Endodermal cell (in vitro differentiated cells): ENCODE measurements at places on chromosomes 7 and 10. TPM values are rescaled to one million over a fixed set of nuclear protein-coding genes. Genes with fewer than 3 reads are reported as not detected.

DNA sequence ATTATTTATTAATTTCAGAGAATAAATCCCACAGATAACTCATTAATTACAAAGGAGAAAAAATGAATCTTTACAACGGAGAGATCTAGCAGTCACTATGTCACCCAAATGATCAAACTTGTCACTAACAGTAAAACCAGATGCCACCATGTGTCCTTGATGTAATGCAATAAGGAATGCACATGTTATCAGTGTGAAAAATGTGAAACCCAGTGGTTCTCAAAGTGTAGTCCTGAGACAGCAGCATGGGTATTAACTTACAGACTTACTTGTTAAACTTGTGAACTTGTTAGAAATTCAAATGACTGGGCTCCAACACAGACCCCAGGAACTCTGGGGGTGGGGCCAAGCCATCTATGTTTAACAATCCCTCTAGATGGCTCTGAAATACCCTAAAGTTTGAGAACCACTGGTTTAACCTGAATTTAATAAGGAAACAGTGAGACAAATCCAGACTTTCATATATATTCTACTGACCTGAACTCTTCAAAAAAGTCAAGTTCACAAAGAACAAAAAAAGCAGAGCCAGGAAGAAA, 77.4 kb downstream of the RNLS start:
- no peak overlapping the region for H3K4me3 ChIP-seq
- no peaks in the 10 kb centered on the region for H3K36me3 ChIP-seq
- H3K27ac ChIP-seq, result no peak overlapping the region
- DNase-seq, result peak; percentile 80
- H3K27me3 ChIP-seq, result no peaks in the 10 kb centered on the region
- H3K4me1 ChIP-seq, result peaks cover 10% of the 10 kb centered on the region

DNA sequence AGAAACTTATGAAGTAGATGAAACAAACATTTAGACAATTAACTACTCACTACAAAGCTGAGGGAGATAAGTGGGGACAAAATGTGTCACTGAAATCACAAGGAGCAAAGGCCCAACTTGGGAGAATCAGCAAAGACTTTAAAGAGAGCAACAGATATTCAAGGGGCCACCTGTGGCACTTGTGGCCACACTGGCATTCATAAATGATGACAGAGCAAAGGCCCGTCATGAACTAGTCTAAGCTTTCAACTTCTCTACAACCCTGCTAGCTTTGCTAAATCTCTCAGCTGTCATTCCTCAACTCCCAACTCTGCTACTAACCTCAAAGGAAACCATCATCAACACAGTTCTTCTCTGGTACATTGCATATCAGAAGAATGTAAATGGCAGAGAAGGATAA, 178.4 kb downstream of the CPEB3 start:
- H3K4me1 ChIP-seq, result no peaks in the 10 kb centered on the region
- H3K36me3 ChIP-seq, result no peaks in the 10 kb centered on the region
- no peaks in the 10 kb centered on the region for H3K27me3 ChIP-seq
- H3K4me3 ChIP-seq, result no peak overlapping the region
- no peak overlapping the region for H3K27ac ChIP-seq

The ITPRID1 gene
- total RNA-seq, result 3.8 to 5.6 TPM (median 4.6 TPM) in 3 replicates

DNA sequence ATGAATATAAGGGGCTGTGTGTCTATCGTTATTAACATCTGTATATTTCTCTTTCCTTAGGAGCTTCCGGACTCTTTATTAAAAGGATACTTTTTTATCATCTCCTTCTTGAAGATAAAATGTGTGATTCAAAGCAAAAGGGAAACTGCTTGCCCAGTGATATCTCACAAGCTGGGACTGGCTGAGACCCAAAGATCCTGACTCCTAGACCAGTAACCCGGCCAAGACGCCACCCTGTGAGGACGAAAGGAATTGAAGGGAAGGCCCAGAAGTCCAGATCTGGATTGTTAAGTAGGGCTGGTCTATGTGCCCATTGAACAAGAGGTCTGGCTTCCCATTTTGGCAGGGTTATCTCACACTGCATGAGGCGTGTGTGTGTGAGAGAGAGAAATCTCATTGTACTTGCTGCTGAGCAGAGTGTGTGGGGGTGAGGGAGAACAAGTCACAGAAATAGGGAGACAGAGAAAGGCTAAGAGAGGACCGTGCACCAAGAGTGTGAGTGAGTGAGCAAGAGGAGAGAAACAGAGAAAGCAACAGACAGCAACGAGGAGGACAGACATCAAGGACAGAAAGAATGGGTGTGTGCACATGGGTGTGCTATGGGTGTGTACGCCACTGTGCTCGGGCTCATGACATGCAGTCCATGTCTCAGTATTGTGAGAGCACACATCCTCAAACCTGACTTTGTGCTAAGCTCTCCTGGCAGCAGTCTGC, 75.4 kb downstream of the PLXNA4 start:
- peak; percentile 84 for DNase-seq
- no peak overlapping the region for H3K4me3 ChIP-seq
- no peaks in the 10 kb centered on the region for H3K36me3 ChIP-seq
- no peaks in the 10 kb centered on the region for H3K4me1 ChIP-seq
- H3K27me3 ChIP-seq, result no peaks in the 10 kb centered on the region

The GRID2IP gene
- 4.5 to 4.9 TPM (median 4.9 TPM) in 3 replicates for total RNA-seq

The SEMA3C gene
- total RNA-seq, result 0.09 to 0.54 TPM in 2 of 3 replicates, not detected in the other

DNA sequence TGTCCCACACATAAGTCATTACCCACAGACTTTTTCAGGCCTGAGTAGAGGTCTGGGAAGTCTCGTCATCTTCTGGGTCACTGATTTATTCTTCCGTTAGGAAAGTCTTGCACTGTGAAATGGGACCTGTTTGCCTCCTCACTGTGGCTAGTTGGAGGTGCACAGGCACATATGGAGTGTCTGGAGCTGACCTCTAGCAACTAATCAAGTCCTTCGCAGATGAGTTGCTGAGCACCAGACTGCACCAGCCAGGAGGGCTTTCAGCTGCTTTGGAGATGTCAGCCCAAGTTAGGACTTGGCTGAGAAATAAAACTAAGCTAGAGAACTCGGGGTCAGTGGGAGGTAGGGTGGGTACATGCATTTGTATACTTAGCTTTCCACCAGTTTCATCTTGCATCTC, 578.0 kb downstream of the GRID1 start:
- H3K27me3 ChIP-seq, result no peaks in the 10 kb centered on the region
- peak; percentile 32 for DNase-seq
- no peak overlapping the region for H3K27ac ChIP-seq
- H3K4me1 ChIP-seq, result no peaks in the 10 kb centered on the region
- no peak overlapping the region for H3K4me3 ChIP-seq
- H3K36me3 ChIP-seq, result no peaks in the 10 kb centered on the region

DNA sequence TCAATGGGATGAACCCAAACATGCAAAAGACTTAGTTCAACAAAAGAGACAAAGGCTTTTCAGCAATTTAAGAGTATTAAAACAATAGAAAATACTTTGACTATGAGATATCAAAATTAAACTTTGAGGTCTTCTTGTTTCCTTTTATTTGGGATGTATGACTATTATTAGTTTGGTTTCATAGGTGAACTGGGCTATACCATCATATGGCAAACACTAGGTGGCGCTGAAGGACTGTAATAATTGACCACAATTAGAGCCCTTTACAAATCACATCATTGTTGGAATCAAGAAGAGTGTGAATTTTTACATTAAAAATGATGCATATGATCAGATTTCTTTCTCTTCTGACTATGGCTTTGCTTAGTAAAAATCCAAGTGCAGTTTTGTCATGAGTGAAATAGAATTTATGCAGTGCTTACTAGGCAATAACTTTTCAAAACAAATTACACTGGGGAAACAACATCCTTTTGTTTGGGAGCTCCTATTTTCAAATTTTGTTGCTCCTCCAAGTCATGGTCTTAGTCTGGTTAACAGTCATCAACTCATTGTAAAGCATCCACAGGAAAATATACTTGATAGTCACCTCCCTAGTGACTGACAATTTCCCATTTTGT, 14.7 kb upstream of the NXPH1 start:
- no peaks in the 10 kb centered on the region for H3K36me3 ChIP-seq
- H3K4me3 ChIP-seq, result no peak overlapping the region
- H3K4me1 ChIP-seq, result no peaks in the 10 kb centered on the region
- DNase-seq, result peak; percentile 75

- no peak overlapping the region for H3K4me3 ChIP-seq
- no peak overlapping the region for H3K27ac ChIP-seq
- H3K27me3 ChIP-seq, result no peaks in the 10 kb centered on the region
- no peaks in the 10 kb centered on the region for H3K4me1 ChIP-seq
- no peak for DNase-seq
- H3K36me3 ChIP-seq, result no peaks in the 10 kb centered on the region
Measured at GRCh38 chr7:88775838-88776237, 16.3 kb downstream of the ZNF804B start.
